ENCODE measurements at places on chromosomes 2 and 18.

- no peak for DNase-seq
Observed at GRCh38 chr2:68937346-68938055, 15.2 kb downstream of the GKN2 start.

- DNase-seq, result no peak
Observed at GRCh38 chr2:198852248-198852647, 605.5 kb downstream of the SATB2 start.

DNA sequence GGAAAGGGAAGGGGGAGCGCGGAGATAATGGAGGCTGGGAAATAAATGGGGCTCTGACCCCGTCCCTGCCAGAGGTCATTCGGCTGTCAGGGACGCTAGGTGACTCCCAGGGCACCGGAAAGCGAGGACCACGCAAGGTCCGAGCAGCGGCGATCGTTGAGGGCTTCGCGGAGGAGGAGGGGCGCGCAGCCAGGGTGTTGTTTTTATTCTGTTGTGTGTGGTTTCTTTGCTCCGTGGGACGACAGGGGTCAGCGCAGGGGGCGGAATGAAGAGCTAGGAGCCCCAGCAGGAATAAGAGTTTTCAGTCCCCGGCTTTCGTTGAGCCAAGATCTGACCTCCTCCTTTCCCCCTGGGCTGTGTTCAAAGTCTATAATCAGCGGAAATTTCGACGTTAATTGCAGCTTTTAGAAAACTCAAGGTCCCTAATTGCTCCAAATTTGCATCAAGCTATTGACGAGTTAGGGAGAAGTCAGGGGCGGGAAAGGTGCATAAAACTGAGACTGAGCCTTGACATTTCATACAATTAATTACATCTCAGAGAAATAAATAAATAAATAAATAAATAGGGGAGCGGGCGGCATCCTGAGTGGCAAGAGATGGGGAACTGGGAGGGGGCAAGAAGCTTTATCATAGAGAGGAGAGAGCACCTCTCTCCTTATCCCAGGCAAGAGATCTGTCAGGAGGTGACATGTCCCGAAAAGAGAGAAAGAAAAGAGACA lies 2.2 kb downstream of the GAD1 start:
- DNase-seq, result no peak

- DNase-seq, result no peak
Observed at GRCh38 chr2:158144914-158145625, 43.4 kb downstream of the UPP2 start.

DNA sequence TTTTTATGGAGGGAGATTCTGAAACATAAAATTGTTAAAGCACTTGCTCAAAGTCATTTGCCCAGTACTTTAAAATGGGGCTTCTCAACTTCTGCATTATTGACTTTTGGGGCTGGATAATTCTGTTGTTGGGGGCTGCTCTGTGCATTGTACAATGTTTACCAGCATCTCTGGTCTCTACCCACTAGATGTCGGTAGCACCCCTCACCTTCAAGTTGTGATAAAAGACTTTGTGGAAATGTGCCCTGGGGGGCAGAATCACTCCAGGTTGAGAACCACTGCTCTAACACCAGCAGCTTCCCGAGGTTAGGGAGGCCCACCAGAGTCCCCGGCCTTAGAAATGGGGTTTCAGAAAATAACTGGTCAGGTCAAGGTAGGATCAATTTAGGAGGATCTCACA lies 26.8 kb upstream of the CUL3 start:
- no peak for DNase-seq

DNA sequence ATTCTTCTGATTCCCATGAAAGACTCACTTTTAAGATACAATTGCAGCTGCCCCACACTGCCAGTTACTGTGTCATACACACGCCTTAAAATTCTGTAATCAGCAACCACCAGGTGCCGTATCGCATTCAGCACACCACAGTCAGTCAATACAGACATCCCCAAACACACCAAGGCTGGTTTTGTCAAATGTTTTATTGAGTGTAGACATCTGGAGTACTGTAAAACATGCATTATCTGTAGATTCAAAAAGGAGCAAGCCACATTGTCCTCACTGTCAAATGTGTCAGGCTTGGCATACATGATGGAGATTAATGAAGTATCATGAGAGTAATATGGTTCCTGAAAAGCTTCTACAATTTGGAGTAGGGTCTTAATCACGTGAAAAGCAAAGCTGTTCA lies 109.7 kb upstream of the SP3 start:
- DNase-seq, result no peak
